ENCODE measurements at places on chromosomes 1 and 21. TPM values are rescaled to one million over a fixed set of nuclear protein-coding genes. Genes with fewer than 3 reads are reported as not detected.

The CHODL gene
- 89.6 TPM for polyA plus RNA-seq

The CLDN8 gene
- not detected for polyA plus RNA-seq

The MTARC2 gene
- 17.4 TPM for polyA plus RNA-seq

The GIPC2 gene
- polyA plus RNA-seq, result 0.94 TPM

The SLAMF8 gene
- polyA plus RNA-seq, result 0.45 TPM

The KRTAP12-2 gene
- not detected for polyA plus RNA-seq

The ACKR1 gene
- 6.5 TPM for polyA plus RNA-seq

The LYPD8 gene
- polyA plus RNA-seq, result not detected

The PTCH2 gene
- polyA plus RNA-seq, result 10.0 TPM

Measured in hindlimb muscle (tissue), 1 donor.